Amniotic stem cell (primary cell): ENCODE measurements at places on chromosomes 6 and 20.

GRCh38 chr6:1765160-1765903 is 155.6 kb downstream of the FOXC1 start:
- DNase-seq, result no peak

DNA sequence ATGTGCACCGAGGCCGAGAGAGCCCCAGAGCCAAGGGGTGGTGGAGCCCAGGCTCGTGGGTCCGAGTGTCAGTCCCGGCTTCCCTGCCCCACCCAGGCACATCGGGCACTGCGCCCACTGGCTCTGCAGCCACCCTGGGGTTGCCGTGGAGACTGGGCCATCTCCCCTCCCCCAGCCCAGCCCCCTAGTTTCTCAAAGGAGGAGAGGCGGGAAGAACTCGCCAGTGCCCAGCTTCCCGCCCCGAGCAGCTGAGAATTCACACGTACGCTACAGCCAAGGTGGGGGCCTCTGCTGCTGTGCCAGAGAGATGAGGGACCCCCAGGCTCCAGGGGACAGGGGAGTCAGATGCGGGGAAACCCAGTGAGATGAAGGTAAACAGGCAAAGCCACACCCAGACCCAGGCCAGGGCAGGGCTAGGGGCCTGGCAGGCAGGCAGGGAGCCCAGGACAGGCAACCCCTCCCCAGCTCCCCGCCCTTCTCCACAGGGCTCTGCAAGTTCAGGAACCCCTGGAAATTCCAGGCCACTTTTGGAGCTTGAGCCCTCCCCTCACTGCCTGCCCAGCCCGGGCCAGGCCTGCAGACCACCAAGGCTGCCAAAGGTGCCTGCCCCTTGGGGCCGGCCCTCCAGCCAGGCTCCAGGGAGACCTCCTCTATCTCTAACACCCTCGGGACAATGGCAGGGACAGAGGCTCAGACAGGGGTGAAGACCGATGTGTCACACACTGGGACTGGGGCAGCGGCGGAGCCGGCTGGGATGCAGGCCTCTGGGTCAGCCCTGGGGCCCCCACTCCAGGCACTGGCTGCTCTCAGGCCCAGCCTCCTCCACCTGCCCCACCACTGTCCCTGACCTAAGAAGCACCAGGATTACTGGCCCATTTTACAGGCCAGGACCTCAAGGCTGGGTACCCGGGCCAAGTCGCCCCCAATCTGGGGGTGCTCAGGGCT is 6.0 kb downstream of the LAMA5 start:
- DNase-seq, result no peak

DNA sequence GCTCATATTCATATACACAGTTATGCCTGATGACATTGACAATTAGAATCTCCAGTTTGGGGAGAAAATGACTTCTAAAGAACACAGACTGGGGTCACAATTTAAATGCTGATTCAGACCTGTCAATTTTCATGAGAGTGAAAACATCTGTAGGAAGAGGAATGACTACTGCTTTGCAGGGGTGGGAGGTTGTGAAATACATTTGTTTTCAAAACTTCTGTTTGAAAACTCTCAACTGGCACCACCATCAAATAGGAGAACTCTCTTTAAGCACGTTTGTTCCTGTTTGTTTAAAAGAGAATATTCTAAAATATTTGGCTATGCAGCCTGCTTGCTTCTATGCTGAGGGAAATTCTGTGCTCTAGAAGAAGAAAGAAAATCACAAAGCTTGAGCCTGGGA is 50.8 kb upstream of the ADGRF5 start:
- DNase-seq, result no peak

GRCh38 chr6:22025468-22026163 is 271.2 kb downstream of the PRL start:
- DNase-seq, result no peak

DNA sequence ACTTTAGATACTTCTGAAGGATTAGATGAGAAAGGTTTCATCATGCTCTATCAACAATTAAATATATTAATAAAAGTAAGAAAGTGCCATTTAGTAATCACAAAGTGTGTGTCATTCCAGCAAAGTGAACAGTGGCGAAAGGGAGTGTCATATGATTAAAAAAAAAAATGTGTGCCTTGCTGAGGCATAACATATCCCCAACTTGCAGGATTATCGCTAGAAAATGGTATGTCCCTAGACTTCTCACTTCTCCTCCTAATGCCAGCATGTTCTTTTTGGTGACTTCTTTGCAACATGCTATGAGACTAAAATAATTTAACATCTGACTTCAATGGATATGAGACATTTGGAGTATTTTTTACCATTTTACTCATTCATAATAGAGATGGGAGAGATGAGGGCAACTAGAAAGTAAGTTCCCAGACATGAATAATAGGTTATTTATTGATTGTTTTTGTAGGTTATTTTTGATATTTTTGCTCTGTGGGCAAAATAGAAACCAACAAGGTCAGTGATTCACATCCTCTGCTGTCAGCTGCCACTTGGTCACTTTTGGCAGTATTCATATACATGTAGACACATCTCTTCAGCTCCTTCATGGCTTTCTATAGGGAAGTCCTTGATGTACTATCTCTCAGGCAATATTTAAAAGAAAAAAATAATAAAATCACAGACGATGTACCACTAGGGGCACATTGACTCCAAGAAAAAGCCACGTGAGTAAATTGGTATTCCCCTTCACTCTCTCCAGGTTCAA is 370.1 kb downstream of the BMP2 start:
- DNase-seq, result no peak

- no peak for DNase-seq
These were observed 62.9 kb downstream of the TRMT6 start for GRCh38 chr20:5887386-5887785.
